ENCODE measurements at places on chromosomes 3 and 15.

DNA sequence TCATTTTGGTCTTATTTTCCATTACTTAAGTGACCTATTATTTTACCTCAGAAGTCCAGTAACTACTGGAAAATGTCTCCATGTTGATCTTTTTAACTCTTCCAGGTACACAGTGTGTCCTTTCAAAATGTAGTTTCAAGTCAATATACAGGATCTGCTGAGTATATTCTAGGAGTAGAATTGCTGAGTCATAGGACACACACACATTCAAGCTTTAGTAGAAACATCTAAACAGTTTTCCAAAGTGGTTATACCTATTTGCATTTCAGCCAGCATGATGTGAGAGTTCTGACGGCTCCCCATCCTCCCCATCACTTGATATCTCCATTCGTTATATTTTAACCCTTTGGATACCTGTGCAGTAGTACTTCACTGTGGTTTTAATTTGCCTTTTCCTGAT is 271.9 kb downstream of the MCTP2 start:
- DNase-seq = no peak

- DNase-seq = no peak
These were observed 172.9 kb upstream of the SLC2A2 start for GRCh38 chr3:171199473-171199829.

GRCh38 chr3:183533412-183534132 is 21.9 kb downstream of the KLHL6 start:
- no peak for DNase-seq

GRCh38 chr3:161987933-161988332 is 491.3 kb downstream of the OTOL1 start:
- DNase-seq = no peak

DNA sequence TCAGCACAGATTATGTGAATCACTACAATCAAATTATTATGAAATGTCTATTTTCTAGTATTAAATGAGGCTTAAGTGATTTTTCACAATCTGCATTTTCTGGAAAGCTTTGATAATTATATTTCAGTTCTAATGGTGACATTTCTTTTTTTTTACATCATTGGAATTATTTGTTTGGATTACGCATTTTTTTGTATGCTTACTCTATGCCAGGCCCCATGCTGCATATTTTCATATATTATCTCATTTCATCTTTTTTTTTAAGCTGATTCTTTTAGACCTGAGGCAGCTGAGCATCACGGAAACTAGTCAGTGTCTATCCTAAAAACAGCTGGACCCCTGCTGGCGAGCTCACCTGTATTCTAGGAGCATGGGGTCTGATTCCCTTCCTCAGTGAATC is 31.1 kb downstream of the SLCO3A1 start:
- DNase-seq = no peak

GRCh38 chr3:60651799-60652198 is 599.5 kb downstream of the FHIT start:
- no peak for DNase-seq

DNA sequence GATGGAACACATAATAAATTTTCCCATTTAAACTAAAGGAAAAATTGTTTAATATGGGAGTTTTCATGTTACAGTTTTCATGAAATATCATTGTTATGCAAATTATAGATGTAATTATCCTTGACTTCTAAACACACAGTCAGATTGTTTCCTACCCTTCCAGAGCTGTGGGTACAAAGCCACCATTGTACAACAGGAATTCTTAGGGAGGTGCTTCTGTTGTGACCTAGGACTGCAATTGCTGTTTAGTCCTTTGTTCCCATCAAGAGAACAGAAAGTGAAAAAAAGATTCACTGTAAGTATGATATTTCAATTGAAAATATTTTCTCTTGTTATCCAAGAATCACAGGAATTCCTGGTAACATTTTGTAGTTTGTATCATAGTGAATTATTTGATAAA is 455.3 kb upstream of the NAALADL2 start:
- DNase-seq = no peak

DNA sequence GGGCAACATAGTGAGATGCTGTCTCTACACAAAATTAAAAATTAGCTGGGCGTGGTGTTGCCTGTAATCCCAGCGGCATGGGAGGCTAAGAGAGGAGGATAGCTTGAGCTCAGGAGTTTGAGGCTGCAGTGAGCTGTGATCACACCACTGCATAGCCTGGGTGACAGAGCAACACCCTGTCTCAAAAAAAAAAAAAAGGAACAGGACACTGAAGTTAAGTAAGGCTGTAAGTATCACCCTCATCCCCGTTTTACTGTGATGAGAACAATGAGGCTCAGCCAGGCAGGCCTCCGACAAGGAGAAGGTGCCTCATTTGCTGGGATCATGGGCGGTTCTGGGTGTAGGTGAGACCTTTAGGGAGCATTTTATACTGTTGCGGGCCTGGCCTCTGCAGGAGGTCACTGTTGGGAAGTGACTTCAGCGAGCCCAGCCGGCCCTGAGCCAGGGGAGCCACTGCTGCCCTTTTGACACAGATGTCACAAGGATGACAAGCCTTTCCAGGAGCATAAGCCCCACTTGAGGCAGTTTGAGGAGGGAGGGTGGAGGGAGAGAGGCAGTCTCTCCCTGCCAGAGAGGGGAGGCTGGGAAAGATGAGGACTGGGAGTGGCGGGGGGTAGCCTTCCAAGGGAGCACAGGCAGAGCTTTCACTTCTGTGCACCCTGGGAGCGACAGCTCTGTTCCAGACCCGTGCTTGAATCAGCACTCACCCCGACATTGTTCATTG is 30.8 kb downstream of the IRAK2 start:
- DNase-seq = no peak

DNA sequence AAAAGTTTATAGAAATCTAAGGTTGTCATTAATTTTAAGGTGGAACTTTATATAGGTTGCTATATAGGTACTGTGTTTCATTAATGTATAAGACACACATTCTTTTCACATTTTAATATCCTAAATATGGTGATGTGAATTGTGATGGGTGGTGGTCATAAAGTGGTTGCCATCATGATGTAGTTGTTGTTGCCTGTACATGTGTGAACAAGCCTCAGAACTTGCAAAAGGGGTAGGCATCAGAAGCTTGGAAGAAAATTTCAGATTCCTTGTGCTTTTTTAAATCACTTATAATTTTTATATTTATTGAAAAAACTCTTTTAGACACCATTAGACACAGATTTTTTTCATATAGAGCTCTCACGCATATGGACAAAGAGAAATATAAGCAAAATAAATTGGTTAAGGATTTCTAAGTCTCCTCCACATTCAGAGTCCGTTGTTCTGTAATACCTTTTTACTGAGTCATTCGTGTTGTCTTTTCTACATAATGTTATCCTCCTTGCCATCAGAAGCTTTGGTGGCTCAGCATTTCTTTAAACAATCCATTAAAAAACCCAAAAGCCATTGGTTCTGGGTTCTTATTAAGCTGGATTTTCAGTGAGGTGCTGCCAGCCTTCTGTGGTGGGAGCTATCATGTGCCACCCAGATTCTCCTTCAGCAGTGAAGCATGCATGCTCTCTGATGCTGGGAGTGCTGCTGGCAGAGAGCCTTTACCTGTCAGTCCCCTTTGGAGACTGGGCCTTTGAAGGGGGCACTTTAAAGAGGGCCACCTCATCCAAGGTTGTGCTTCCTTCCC is 140.4 kb upstream of the GALNT15 start:
- no peak for DNase-seq

- no peak for DNase-seq
These were observed 14.1 kb downstream of the LYSMD4 start for GRCh38 chr15:99719096-99719541.

DNA sequence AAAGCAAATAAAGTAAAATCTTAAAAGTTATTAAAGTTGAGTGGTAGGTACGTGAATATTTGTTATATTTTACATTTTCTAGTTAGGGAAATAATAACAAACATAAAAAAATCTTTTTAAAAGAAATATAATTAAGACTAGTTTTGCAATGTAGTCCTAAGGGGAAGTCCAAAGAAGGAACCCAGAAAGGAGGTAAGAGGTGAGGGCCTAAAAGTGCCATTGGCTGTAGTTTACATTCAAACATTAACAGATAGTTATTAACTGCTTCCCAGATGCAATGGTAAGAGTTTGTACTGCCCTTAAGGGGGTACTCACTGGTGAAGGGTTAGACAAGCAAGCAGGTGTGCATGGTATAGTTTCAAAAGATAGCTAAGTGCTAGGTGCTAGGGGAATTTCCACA is 79.2 kb downstream of the B3GALNT1 start:
- DNase-seq = no peak

DNA sequence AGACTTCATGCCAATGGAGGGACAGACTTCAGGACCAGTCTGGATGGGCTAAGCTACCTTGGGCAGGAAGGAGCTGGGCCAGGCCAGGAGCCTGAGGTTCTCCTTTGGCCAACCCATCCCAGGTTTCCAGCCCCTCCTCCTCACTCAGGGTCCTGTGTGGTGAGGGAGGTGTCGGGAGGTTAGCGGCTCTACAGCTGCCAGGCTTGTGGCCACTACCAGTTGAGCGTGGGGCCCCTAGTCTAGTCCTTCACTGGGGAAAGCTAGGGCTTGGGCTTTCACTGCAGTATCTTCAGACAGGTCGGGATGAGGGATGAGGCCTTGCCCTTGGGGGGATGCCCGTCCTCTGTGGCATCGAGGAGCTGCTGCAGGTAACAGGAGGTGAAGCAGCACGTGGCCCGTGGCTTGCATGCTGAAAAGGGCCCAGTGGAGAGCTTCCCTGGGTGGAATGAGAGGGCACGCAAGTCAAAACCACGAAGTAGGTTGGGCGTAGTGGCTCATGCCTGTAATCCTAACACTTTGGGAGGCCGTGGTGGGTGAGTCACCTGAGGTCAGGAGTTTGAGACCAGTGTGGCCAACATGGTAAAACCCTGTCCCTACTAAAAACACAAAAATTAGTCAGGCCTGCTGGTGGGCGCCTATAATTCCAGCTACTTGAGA is 8.5 kb upstream of the FANCD2 start:
- DNase-seq = no peak

DNA sequence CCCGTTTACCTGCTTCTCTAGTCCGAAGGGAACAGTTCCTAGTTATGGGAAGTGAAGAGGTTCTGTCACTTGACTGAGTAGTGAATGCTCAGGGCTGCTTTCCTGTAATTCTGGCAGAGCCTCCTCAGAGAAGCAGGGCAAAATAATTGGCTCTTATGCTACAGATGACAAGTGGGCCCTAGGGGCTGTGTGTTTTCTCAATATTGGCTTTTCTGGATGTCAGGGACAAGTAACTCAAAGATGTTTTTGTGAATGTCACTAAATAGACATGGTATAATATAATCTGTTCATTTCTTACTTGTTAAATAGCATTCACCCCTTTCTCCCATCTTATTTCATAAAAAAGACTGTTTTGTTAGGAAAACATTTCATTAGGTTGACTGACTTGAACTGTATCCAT is 40.1 kb downstream of the SGO1 start:
- DNase-seq = no peak

GRCh38 chr15:74821091-74821789 is 5.2 kb upstream of the CPLX3 start:
- DNase-seq = no peak

DNA sequence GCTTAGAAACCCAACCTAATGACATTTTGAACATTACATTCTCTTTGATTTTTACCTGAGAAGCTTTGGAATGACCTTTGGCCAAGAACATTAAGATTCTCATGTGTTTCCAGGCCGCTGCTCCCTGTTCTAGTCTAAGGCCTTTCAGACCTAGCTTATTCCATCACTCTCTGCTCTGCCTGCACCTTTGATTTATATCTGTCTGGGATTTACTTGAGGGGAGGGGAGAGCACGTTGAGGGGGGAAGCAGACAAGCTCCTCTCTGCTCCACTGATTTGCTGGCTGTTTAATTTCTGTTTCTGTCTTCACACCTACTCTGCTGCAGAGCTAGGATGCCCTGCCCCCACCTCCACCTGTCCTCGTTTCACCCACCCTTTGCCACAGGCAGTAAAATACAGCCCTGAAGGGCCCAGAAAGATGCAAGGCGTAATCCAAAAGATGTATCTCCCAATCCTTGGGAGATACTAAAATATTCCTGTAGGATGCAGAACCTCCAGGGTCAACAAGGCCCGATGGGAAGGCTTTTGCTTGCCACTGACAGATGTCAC is 429.8 kb downstream of the EPHB1 start:
- DNase-seq = no peak

DNA sequence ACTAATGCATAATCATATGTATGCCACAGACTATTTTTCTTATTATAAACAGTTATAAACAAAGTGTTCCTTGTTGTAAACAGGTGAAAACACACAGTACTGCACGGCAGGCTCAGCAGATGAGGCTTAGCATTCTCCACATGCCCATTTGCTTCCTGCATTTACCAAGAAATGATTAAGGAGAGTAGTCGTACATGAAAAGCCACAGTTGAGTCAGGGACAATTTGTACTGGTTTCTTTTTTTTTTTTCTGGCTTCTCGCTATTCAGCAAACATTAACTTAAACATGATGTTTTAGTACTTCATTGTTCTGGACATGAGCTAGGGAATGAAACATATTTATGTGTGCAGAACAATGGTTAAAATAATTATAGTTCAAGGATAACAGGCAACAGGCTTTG is 63.4 kb downstream of the GHSR start:
- DNase-seq = no peak

GRCh38 chr15:63256433-63257274 is 20.8 kb upstream of the APH1B start:
- no peak for DNase-seq

DNA sequence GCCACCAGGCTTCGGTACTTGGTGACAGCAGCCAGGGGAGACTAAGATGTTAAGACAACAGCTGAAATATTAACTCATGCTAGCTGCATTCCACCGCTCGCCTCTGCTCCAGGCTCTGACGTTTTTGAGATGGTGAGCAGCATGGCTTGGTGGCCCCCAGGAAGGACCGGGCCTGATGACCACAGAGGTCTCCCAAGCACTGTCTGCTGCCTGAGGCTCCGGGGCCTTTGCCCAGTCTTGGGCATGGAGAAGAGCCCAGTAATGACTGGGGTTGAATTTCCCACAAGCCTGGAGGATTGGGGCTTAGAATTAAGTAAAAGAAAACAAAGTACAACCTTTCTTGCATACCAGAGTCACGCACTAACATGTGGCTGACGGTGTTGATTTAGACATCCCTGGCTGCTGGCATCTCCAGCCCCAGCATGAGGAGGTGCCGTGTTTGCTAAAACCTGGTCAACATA is 243.6 kb upstream of the LYSMD4 start:
- DNase-seq = no peak

DNA sequence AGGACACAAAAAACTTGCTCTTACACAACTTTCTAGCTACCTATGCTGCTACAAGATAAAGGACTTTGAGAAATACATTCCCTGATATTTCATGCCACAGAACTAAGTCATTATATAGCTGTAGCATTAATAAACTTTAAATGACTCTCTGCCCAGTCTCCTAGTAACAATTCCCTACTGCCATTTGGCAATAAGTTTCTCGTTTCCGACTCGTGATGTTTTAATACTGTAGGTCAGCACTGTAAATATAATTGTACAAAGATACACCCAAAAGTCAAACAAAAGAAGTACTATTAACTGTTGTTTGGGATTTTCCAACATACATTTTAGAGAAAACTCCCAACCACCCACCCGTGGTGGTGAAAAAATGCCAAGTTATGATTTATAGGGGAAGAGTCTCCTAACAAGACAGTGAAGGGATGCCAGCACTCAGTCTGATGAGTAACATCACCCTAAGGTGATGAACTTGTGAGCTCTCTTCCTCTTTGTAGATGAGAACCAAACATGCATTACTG is 132.2 kb downstream of the DUT start:
- DNase-seq = no peak

GRCh38 chr3:10646531-10647335 is 141.3 kb upstream of the ATP2B2 start:
- no peak for DNase-seq

GRCh38 chr3:187368251-187369088 is at the start of gene RTP4:
Gene RTP4, plus strand, starts transcription at chr3:187368385. Its CDS starts 57 bp downstream, at chr3:187368442.
- peak; percentile 58 for DNase-seq

GRCh38 chr3:171357721-171358120 is 102.5 kb downstream of the TNIK start:
- no peak for DNase-seq

- no peak for DNase-seq
These were observed 435.4 kb upstream of the ATP11B start for GRCh38 chr3:182357928-182358327.

Measured in central memory CD4-positive, alpha-beta T cell (primary cell).